ENCODE measurements at places on chromosomes 2 and 18.

DNA sequence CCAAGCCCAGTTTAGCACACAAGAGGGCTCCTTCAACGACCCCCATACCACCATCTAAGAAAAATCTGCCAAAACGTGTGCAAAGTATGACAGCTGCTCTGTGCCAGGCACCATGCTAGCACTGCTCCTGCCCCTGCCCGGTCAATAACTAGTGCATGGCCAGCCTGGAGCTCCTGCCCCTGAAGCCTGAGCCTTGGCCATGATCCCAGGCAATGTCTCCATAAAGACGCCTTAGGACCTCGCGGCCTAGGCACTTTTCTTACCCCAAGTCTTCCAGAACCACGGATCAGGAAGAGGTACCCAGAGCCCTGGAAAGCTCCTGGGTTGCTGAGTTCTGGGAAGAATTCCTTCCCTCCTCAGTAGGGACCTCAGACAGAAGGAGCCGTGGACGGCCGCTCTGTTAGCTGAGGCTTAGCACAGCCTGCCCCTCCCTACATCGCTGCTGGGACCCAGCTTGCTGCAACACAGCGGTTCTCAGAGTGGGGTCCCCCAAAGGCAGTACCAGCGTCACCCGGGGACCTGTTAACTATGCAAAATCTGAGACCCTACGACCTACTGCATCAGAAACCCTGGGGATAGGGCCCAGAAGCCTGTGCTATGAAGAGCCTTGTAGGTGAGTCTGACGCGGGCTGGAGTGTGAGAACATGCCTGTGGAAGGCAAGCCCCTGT, 117.8 kb upstream of the TWIST2 start:
- DNase-seq, result no peak

DNA sequence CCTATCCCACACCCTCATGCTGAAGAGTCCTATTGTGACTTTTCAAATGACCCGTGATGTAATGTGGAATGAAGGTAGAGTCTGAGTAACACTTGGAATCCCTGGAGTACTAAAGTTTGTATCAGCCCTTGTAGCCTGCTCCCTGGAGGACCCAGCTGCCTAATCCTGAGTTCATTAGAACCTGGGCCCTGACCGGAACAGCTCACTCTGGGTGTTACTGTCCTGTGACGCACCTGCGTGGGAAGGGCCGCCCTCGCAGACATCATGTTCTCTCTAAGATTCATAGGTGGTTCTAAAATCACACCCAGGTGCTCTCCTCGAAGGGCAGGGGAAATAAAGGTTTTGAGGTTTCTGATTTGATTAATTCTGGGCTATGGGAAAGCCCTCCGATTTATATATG, 62.3 kb downstream of the NCK2 start:
- DNase-seq, result no peak

- DNase-seq, result no peak
These were observed 393.9 kb upstream of the ACVR2A start for GRCh38 chr2:147450661-147451510.

DNA sequence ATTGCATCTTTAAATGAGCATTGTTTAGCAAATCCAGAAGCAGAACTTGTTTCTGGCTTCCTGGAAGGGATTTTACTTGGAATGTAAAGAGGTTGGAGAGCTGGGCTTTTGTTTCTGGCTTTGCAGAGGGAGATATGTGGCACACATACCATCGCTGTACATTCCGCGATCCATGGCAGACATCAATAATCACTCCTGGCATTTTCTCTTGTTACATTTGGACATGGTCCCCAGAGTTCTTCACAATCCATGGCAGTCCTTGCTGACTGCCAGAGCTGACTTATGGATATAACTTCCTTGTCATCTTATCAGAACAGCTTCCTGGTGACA, 445.6 kb upstream of the SPRED2 start:
- no peak for DNase-seq

DNA sequence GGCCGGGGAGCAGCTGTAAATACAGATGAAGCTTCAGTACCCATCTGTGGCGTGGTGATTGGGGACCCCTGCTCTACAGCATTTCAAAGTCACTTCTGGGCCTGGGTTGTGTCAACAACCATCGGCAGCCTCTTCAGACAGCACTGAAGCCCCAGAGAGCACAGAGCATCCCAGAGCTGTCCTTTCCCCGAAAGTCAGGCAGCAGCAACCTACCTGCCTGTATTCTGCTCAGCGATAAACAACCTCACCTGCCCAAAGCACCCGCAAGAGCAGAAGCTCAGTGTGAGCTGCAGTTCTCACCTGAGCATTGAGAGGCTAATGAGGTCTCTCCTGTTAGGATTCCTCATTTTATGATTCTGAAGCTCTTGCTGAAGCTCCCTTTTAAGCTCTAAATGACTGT, 19.3 kb downstream of the TRABD2A start:
- no peak for DNase-seq

DNA sequence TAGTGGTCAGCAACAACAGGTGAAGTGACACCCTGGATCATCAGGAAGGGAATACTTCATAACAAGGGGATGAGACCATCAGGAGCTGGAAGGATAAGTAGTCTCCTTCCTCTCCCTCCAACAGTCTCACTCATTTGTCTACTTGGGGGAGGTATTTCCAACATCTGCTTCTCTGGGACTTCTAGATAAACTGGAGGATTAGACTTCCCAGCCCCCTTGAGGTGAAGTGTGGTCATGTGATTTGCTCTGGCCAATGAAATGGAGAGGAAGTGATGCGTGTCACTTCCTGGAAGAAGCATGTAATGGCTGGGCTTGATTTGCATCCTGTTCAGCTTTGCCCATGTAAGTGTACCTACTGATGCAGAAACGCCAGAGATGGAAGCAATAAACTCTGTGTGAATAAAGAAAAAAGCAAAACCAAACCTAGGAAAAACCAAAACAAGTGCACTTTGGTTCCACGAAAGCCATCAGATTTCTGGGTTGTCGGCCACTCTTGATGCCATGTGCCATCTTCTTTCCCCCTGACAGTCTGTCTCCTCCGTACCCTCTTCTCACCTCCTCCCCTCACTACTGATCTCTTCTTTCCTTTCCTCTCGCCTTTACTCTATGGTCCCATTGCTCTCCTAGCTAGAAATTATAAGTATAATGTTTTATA, 76.1 kb upstream of the DNMT3A start:
- no peak for DNase-seq

GRCh38 chr2:174051741-174052583, 86.8 kb upstream of the SP3 start:
- DNase-seq, result no peak

DNA sequence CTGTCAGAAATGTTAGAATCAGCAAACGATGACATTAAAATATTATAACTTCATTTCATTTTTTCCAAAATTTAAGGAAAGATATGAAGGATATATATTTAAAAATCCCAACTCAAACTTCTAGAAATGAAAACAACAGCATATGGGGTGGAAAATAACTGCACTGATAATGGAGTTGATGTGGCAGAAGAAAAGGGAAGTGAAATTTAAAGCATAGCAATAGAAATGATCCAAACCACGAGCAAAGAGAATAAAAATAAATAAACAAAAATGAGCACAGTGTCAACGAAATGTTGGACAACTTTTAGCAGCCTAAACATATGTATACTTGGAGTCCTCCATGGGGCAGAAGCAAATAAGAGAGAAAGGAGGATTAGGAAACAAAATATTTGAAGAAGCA, 280.2 kb downstream of the KCNJ3 start:
- no peak for DNase-seq

- DNase-seq, result no peak
These were observed 124.9 kb downstream of the DSC3 start for GRCh38 chr18:30917651-30918050.

DNA sequence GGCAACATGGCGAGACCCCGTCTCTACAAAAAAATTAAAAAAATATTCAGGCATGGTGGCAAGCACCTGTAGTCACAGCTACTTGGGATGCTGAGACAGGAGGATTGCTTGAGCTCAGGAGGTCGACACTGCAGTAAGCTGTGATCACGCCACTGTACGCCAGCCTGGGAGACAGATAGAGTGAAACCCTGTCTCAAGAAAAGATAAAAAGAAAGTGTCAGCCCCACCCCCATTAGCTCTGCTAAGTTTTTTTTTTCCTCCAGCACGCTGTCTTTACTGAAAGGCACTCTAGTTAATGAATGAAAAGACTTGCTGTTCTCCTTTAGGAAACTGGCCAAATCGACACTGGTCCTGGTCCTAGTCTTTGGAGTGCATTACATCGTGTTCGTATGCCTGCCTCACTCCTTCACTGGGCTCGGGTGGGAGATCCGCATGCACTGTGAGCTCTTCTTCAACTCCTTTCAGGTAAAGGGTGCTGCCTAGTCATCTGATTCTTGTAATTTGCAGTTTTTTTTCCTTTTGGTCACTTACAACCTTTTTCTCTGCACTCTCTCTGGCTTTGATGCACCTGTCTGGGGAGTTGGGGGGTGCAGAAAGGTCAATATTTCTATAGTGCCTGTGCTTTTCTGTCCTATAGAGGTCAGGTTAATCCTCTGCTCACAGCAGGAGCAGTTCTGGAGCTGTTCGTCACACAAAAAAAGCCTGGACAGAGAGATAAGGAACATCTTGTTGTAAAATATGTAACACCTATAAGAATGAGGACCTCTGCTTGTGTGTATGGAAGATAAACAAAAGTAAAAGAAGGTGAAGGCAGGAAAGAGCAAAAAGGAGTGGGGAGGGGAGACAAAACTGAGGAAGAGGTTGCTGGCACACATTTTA, 82.3 kb downstream of the PTH2R start:
- no peak for DNase-seq

- no peak for DNase-seq
These were observed 91.8 kb downstream of the ARHGAP28 start for GRCh38 chr18:6821356-6821755.

DNA sequence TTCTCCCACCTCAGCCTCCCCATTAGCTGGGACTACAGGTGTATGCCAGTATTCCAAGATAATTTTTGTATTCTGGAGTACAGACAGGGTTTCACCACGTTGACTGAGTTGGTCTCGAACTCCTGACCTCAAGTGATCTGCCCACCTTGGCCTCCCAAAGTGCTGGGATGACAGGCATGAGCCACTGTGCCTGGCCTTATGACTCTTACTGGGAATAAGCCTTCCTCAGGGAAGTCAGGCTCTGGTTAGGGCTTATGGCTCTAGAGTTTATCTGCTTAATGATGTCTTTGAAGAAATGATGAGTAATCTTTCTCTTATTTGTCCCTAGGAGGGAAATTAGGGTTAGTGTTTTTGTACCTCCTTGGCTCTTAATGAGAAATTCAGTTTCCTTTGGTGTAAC, 187.7 kb downstream of the FAM210A start:
- DNase-seq, result no peak

- no peak for DNase-seq
These were observed 75.3 kb downstream of the LRRFIP1 start for GRCh38 chr2:237702441-237703391.

- DNase-seq, result no peak
These were observed 18.2 kb downstream of the NRP2 start for GRCh38 chr2:205700331-205701132.

GRCh38 chr2:63840081-63840784, 1.5 kb upstream of the UGP2 start:
- no peak for DNase-seq

DNA sequence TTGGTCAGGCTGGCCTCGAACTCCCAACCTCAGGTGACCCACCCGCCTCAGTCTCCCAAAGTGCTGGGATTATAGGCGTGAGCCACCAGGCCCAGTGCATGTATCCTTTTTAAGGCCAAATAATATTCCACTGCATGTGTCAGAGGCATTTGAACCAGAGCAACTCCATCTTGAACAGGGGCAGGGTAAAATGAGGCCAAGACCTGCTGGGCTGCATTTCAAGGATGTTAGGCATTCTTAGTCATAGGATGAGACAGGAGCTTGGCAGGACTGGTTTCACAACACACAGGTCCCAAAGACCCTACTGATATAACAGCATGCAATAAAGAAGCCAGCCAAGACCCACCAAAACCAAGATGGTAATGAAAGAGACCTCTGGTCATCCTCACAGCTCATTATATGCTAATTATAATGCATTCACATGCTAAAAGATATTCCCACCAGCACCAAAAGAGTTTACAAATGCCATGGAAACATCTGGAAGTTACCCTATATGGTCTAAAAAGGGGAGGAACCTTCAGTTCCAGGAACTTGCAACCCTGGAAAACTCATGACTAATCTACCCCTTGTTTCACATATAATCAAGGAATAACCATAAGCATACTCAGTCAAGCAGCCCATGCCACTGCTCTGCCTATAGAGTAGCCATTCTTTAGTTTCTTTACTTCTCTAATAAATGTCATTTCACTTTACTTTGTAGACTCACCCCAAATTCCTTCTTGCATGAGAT, 204.6 kb downstream of the RAB3GAP1 start:
- no peak for DNase-seq

DNA sequence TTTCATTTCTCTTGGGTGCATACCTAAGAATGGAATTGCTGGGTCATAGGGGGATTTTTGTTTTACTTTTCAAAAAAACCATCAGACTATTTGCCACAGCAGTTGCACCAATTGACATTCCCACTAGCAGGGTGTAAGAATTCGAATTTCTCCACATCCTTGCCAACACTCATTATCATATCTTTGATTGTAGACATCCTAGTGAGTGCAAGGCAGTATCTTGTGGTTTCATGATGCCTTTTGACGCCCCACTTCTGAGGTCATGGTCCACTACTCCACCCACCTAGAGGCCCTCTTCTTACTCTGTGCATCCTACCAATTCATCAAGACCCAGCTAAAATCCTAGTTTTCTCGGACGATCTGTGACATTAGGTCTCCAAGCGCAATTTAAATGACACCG, 161.9 kb downstream of the MYO5B start:
- DNase-seq, result no peak

DNA sequence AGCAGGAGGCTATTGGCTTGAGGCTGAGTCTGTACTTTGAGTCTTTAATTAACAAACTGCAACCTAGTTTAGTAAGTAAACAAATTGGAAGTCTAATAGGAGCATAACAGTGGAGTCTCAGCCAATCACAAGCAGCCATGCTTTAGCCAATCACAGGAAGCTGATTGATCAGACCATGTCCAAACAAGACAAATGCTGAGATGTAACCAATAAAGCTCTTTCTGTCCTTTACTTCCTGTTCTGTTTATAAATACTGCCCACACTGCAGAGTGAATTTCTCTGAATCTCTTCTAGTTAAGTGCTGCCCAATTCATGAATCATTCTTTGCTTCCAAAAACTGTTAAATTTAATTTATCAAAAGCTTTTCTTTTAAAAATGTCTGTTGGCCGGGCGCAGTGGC, 146.6 kb upstream of the DLX2 start:
- no peak for DNase-seq

- peak; percentile 10 for DNase-seq
These were observed 32.7 kb upstream of the ABCA12 start for GRCh38 chr2:215171151-215171550.
